ENCODE measurements at places on chromosomes 4 and X.
A peak's percentile ranks its signal among the peaks of the same experiment; 100 is the strongest.

DNA sequence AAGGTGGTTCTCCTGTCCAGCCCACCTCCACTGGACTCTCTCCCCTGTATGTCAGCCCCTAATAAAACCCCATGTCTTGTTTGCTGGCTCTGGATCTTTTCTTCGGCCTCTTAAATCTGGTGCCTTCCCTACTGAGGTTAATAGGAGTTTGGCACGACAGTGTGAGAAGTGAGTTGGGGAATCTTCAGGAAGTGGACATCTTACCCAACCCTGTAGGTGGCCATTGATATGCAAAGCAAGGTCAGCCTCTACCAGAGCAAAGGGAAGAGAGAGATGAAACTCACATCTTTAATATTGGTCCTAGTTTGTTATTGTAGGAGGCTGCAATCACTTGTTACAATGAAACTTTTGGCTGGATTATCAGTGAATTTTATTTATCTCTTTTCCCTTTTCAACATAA lies 111.7 kb downstream of the CHRDL1 start:
- DNase-seq = no peak

- no peak for DNase-seq
Measured at GRCh38 chr4:104146048-104146447, 348.6 kb downstream of the CXXC4 start.

GRCh38 chrX:63929608-63930007 lies 144.6 kb upstream of the ARHGEF9 start:
- DNase-seq = no peak

DNA sequence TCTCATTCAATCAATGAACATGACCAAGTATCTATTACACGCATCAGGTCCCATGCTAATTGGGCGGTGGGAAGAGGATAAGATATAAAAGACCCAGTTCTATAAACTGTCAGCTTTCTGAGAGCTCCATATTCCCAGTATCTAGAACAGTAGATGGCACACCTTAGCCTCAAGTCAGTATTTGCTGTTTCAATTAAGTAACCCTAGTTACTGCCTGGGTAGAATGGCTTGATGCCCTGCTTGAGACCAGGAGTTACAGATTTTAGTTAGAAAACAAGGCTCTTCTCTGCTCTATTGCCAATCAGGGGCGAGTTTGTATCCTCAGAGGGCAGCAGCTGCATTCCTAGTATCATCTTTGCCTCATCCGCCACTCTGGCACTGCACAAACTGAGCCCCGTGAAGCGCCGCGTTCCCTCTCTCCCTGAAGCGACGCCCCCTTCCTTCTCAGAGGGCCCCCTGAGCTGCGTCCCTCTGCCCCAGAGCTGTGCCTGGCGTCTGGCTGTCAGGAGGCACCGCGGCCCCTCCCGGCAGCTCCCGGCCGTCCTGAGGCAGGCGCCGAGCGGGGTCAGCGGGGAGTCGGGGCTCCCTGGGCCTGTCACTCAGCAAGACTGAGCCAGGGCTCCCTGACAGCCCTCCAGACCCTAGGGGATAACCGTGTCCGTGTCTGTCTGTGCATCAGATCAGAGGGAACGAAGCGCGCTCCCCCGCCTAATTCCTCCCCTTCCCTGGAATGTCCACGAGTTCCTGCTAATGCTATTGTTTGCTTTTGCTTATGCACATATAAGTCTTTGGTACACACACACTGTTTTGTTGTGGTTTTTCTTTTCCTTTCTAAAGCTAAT lies 212.4 kb upstream of the TTC29 start:
- peak; percentile 18 for DNase-seq

- DNase-seq = no peak
Measured at GRCh38 chr4:2246384-2247127, 4.6 kb upstream of the HAUS3 start.

- no peak for DNase-seq
Measured at GRCh38 chr4:186658657-186659056, 65.0 kb downstream of the FAT1 start.

DNA sequence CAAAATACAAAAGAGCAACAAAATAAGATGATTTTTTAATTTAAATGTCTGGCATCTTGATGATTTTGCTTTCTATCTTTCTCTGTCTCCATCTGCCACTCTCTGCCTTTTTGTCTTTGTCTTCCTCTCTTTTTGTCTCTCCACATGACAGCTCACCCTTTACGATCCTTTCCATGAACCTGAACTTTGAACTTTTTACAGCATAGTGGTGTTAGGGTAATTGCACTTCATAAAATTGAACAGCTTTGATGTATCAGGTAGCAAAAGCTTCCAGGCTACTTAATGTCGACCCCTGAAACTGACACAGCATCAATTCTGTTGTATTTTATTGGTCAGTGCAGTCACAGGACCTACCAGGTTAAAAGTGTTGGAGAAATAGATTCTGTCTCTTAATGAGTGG lies 1517.0 kb downstream of the ADGRL3 start:
- DNase-seq = no peak

DNA sequence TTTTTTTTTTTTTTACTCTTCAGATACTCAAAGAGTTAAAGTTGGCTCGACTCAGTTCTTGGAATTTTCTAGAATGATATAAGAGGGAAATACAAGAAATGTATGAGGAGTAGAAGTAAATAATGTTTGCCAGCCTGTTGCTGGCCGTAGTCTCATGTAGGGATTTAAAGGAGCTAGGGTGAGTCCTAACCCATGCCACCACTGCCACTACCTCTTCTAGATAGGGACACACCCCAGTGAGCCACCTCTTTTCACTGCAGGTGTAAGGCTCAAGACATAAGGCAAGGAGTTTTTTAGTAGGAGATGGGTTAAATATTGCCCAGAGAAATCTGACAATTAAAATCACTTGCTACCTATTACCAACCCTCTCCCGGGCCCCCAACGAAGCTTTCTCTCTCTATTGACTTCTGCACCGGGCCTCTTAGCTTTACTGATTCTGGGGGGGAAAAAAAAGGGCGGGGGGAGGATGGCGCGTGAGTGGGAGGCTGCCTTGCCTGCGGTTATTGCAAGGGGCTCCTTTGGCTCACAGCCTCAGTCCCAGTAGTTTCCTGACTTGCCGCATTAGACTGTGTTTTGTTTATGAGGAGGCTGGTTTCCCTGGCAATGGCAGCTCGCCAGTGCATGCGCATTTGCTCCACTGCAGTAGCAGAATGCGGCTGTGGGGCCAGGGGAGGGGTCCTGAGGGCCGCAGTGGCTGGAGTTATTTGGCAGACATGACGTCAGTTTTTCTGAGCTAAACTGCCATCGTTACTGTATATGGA lies 3.0 kb downstream of the LINC00632 start:
- DNase-seq = no peak

GRCh38 chr4:173449380-173449717 lies 50.4 kb upstream of the SCRG1 start:
- DNase-seq = no peak

- DNase-seq = no peak
Measured at GRCh38 chr4:153520801-153521329, 54.7 kb downstream of the TMEM131L start.

- peak; percentile 38 for DNase-seq
Measured at GRCh38 chr4:41012293-41012692, 202.0 kb downstream of the APBB2 start.

GRCh38 chr4:54539500-54540029 lies 118.2 kb upstream of the KIT start:
- no peak for DNase-seq

- DNase-seq = no peak
Measured at GRCh38 chr4:186790630-186791029, 67.0 kb upstream of the FAT1 start.

DNA sequence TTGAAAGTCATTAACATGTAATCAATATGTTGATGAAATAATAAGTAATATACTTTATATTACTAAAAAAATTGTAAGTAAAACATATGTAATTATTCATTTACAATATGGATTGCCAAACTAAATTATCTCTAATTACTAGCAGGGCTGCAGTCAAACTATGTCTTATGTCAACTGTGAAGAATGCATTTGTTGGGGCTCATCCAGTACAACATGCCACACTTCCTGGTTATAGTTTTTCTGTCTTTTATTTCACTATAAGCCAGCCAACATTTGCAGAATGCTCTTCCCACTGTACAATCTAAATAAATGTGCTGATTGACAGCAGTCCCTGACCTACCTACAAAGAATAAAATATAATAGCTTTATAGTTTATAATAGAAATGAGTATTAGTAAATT lies 975.4 kb upstream of the NDST4 start:
- no peak for DNase-seq

DNA sequence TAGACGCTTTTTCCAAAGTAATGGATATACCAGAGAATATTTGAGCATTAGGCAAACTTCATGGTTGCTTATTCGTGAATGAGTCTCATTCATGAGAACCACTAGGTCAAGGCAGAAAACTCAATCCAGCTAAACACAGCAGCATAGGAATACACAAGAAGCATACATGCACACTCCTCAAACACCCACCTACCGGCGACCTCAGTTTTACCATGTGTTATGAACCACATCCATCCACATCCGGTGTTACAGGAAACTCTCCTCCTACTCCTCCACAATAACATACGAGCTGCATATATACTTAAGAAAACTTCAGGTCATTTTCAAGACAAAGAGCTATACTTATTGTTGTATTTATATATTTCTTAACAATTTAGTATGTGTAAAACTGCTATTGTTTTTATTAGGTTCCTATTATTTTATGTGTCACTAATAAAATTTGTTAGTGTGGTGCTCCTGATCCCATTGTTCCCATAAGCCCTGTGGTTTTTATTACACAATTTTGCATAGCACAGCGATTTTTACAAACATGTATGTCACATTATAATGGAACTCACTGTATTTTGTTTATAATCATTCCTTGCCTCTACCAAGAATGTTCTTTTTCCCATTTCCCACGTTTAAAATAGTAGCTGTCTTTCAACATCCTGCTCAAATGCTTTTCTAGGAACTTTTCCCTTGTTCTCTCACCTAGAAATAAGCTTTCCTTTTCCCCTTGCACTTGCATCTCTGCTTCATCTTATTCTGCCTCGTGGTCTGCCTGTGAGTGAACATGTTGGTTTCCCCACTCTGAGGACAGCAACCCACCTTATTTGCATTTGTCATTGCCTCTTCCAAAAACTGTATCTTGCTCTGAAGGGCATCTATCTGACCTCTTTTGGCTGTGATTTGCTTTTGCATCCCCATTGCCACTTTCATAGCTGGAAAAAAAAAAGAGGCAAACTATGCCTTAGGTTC lies 48.3 kb downstream of the STBD1 start:
- no peak for DNase-seq

DNA sequence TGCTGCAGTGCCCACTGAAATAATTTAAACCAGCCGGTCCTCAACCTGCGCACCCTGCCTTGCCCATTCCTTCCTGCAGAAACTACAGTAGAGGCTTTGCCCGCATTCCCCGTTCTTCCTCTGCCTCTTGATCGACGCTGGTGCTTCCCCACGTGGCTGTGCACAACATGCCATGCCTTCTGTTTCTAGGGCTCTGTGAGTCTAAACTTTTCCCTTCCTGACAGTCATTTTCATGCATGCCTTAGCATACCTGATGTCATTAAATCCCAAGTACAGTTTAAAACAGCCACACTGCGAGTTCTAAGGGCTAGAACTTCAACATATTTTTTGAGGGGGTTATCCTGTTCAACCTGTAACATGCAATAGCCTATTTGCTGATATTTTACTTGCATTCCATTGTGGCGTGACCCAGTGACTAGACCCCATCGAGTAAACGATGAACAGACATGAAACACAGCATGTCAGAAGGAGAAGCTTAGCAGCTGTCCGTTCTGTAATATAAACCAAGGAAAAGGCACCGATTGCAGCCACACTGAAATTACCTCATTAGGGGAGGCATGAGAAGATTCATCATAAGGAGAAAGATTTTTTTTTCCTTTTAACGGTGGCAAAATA lies 232.5 kb downstream of the ARHGAP10 start:
- DNase-seq = no peak

- no peak for DNase-seq
Measured at GRCh38 chr4:87423317-87424098, 1.1 kb downstream of the NUDT9 start.

- DNase-seq = no peak
Measured at GRCh38 chr4:86368433-86368832, 8.6 kb upstream of the MAPK10 start.

DNA sequence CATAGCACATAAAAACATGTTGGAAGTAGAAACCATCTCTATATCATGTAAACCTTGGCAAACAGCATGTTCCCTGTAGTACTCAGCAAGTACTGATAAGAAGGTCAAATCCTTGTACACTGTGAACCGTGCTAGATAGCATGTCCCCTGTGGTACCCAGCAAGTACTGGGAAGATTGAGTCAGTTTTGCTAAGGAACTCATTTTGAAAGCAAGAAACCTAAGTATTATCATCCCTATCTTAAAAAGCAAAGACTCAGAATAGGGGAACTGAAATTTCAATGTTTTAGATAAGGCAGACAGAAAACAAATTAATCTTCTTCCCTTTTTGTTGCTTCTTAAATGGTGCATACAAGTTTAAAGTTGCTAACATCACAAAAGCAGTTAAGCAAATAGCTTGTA lies 180.2 kb downstream of the RBM46 start:
- DNase-seq = no peak

GRCh38 chr4:19987746-19988145 lies 264.0 kb upstream of the SLIT2 start:
- no peak for DNase-seq

DNA sequence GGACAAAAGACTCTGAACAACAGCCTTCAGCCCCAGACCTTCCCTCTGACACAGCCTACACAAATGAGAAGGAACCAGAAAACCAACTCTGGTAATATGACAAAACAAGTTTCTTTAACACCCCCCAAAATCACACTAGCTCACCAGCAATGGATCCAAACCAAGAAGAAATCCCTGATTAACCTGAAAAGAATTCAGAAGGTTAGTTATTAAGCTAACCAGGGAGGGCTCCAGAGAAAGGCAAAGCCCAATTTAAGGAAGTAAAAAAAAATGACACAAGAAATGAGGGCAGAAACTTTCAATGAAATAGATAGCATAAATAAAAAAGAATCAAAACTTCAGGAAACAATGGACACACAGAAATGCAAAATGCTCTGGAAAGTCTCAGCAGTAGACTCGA lies 224.0 kb downstream of the TRIML1 start:
- no peak for DNase-seq

DNA sequence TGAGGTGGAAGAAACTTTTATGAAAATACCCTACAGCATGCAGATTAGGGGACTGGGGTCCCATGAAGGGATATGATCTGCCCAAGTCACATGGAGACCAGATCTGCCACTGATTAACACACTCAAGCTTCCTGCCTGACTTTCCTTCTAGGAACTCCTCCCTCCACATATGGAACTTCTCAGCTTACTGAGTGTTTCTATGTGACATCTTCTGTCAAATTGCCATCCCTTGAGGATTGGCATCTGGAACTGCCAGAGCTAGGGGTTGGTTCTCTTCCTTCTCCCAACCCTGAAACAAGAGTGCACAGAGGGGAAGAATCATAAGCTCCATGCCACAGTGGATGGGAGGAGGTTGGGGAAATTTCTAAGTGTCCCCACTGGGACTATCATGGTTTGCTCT lies 150.6 kb upstream of the MBNL3 start:
- no peak for DNase-seq

- DNase-seq = no peak
Measured at GRCh38 chrX:40192196-40192595, 94.4 kb upstream of the BCOR start.

Data from HTR-8/SVneo (cell line).